Astrocyte of the cerebellum (primary cell): ENCODE measurements at places on chromosomes 1 and 21.

DNA sequence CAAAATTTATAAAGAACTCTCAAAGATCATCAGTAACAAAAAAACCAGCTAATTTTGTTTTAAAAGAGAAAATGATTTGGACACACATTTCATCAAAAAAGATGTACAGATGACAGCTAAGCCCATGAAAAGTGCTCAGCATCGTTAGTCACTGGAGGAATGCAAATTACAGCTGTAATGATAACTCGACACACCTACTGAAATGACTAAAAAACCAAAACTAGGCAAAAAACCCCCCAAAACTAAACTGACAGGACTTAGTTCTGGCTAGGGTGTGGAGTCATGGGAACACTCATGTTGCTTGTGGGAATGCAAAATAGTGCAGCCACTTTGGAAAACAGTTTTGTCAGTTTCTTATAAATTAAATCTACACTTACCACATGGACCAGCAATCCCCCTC lies 59.5 kb downstream of the CNIH3 start:
- DNase-seq, result no peak

- no peak for DNase-seq
Observed at GRCh38 chr21:34199121-34199910, 125.9 kb downstream of the MRPS6 start.

- DNase-seq, result no peak
Observed at GRCh38 chr1:156180471-156180870, 13.4 kb upstream of the SLC25A44 start.

DNA sequence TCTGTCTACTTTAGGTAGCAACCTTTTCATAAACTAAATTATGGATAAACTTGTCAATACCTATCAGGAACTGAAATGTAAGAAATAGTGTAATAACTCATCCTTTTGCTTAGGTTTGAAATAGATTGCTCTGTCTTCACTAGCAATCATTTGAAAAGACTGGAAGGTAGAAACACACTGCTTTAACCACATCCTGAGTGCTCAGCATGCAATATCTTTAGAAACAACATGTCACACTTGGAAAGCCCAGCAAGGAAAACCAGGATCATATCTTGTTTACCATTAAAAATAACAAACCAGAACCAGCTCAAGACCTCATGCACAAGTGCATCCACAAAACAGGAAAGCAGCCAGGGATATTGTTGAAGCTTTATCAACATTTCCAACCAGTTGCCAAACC lies 3.6 kb downstream of the KCNJ6 start:
- DNase-seq, result no peak

DNA sequence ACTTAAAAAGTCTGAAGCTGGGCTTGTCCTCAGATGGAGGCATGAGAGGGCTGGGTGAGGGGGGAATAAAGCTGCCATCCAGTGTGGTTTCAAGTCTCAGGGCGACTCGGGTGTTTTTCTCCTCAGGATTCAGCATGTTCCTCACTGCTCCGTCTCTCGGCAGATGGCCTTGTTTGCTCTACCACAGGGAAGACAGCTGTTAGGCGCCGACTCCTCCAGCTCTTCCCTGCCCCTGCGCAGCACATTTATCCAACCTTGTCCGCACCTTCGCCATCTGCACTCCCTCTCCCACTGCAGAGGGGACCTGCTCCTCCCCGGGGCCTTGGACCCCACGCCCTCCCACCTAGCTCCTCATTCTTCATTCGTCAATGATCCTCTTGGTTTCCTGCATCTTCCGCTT lies 16.6 kb upstream of the S100A11 start:
- no peak for DNase-seq

- peak; percentile 81 for DNase-seq
Observed at GRCh38 chr1:192559115-192560006, 16.2 kb upstream of the RGS1 start.

DNA sequence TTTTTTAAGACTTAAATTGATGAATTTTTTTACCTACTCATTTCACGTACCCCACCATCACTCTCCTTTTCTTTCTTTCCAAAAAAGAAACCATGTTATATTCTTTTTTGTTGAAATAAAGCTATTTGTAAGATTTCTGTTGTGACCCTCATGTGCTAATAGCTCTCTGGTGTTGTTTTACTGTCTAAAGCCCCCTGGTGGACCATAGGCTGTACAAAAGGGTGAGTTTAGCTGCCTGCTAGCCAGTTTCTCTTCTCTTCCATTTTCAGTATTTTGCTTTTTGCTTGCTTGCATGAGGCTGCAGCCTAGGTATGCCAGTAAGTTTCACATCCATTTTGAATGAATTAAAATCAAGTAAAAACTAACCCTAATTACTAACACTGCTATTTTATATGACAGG lies 15.6 kb upstream of the VAMP3 start:
- no peak for DNase-seq

DNA sequence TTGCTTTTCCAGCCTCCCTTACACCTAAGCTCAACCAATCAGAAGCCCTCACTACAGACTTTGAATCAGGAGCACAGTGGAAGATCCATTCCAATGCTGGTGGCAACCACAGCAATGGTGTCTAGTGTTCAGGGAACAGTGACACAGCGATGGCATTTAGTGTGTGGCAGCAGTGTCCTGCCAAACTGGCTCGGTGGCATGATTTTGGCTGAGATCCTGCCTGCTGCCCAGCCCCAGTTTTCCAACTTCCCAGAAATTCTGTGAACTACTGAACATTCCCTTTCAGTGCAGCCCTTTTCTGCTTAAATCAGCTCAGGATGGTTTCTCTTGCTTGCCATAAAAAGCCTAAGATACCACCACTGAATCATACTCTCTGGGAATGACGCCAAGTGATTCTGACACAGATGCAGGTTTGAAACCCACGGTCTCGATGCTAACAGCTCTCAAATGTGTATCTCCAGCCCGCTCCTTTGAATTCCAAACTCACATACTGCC lies 8.8 kb downstream of the ASAP3 start:
- peak; percentile 95 for DNase-seq

DNA sequence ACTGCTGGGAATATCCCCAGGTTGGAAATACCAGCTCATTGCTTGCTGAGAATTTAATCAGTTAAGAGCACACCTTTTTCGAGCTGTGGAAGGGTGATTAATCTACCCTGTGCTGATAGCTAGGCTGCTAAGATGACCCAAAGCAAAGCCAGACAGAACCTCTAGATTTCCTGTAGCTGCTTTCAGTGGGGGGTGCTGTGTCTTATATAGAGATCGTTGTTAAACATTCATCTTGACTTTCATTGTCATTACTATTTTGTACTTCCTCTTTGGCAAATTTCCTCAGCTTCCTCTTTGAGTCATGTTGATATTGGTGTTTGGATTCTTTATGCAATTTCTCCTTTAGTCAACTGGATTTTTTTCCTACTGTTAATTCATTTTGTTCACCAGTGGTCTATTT lies 155.3 kb downstream of the DISC1 start:
- DNase-seq, result no peak

DNA sequence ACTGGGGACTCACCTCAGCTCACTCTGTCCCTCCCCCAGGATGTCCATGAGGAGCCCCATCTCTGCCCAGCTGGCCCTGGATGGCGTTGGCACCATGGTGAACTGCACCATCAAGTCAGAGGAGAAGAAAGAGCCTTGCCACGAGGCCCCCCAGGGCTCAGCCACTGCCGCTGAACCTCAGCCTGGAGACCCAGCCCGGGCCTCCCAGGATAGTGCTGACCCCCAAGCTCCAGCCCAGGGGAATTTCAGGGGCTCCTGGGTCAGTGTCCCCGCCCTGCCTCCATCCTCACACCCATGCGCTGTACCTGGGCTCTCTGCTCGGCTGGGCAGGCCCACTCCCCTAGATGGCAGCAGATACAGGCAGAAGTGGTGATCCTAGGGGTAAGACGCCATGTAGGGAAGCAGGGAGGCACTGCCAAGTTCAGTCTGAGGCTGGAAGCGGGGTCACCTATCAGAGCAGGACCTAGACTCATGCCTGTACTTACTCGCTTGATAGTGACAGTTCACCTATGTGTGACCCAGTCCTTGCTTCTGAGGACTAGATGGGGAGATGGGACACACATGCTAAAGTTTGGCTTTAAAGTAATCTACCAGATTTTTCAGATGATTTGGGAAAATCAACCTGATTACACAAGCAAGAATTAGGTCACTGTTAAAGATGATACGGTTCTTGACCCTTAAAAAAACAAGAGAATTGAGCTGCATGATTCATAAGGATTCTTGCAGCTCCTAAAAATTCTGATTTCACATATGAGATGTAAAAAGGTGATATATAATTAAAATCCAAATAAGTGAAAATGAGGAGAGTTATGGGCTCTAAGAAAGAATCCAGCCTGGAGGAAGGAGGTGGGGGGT lies 38.7 kb downstream of the ETNK2 start:
- DNase-seq, result no peak

GRCh38 chr1:7983086-7983778 lies 21.7 kb downstream of the PARK7 start:
- no peak for DNase-seq

- no peak for DNase-seq
Observed at GRCh38 chr1:228799924-228800323, 64.6 kb downstream of the RHOU start.

GRCh38 chr1:19040010-19040680 lies 83.7 kb upstream of the IFFO2 start:
- no peak for DNase-seq

GRCh38 chr1:85134583-85135391 lies 66.0 kb downstream of the SYDE2 start:
- no peak for DNase-seq

DNA sequence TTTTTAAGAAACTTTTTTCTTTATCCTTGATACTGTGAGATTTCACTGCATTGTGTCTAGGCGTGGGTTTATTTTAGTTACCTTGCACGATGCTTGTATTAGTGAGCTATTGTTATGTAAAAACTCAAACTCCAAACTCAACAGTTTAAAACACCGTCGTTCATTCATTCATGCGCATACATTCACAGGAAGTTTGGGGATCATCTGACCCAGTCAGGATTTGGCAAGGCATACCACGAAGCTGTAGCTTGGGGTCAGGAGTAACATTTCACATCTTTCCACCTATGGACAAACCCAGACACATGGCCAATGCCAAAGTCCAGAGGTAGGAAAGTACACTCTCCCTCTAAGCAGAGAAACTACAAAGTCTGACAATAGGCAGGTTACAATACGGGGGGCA lies 324.6 kb upstream of the CHRM3 start:
- DNase-seq, result no peak

GRCh38 chr1:227884370-227885134 lies 63.2 kb downstream of the WNT9A start:
- no peak for DNase-seq

DNA sequence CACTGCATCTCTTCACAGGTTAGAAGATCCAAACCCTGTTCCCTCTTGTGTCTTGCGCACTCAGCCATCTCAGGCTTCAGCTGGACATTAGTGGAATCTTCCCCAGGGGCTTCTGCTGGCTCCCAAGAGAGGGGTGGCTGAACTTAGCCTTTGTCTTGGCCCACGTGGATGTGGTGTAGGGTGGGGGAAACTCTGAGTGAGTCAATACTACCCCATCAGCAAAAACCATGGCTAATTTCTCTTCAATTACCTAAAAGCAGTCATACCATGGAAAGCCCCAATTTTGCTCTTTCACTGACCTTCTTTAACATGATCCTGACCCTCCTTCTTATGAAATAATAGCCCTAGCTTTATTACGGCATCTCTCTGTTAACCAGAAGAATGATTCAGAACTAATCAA lies 72.5 kb upstream of the RAB3GAP2 start:
- no peak for DNase-seq

GRCh38 chr1:172969611-172970010 lies 81.1 kb downstream of the TNFSF18 start:
- no peak for DNase-seq

DNA sequence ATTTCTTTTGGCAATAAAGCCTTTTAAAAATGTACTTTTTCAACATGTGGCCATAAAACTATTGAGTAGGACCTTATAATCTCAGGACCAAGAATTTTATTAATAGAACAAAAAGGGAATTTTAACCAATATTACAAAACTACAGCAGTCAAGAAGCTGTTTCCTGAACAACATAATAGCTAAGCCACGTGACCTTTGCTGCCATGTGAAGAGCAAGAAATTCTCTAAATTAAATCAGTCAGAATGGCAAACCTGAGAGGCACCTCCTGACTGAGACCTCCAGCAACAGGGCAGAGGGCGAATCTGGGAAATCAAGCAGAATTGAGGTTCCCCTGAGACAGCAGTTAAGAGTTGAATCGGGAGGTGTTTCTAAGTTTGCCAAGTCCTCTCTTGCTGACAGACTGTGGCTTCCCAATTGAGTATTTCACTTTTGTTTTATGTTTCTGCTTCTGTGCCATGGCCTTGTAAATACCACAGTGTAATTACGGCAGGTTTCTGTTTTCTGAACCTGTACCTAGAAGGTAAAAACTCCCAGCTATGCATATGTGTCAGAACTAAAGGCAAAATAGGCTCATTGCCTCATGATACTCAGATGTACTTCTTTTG lies 358.4 kb downstream of the NTNG1 start:
- DNase-seq, result no peak

- DNase-seq, result no peak
Observed at GRCh38 chr1:11802616-11802972, 3.2 kb downstream of the MTHFR start.

GRCh38 chr1:32066489-32066873 lies 6.3 kb upstream of the TMEM39B start:
- DNase-seq, result no peak
